Heart right ventricle (tissue), 16 donors: ENCODE measurements at places on chromosomes 7 and 10. TPM values are rescaled to one million over a fixed set of nuclear protein-coding genes. Genes with fewer than 3 reads are reported as not detected.

DNA sequence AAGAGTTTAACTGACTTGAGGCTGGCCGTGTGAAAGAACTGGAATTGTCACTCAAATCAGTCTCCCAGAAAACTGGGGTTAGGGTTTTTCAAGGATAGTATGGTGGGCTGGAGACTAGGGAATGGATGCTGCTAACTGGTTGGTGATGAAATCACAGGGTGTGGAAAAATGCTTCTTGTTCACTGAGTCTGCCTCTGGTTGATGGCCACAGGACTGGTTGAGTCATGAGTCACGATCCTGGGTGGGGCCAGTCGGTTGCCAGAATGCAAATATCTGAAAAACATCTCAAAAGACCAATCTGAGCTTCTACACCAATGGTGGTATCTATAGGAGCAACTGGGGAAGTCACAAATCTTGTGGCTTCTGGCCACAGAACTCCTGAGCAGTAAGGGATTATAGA is 16.3 kb upstream of the BAMBI start:
- no peak for DNase-seq

GRCh38 chr10:26642896-26643653 is 54.4 kb upstream of the PDSS1 start:
- DNase-seq: no peak

DNA sequence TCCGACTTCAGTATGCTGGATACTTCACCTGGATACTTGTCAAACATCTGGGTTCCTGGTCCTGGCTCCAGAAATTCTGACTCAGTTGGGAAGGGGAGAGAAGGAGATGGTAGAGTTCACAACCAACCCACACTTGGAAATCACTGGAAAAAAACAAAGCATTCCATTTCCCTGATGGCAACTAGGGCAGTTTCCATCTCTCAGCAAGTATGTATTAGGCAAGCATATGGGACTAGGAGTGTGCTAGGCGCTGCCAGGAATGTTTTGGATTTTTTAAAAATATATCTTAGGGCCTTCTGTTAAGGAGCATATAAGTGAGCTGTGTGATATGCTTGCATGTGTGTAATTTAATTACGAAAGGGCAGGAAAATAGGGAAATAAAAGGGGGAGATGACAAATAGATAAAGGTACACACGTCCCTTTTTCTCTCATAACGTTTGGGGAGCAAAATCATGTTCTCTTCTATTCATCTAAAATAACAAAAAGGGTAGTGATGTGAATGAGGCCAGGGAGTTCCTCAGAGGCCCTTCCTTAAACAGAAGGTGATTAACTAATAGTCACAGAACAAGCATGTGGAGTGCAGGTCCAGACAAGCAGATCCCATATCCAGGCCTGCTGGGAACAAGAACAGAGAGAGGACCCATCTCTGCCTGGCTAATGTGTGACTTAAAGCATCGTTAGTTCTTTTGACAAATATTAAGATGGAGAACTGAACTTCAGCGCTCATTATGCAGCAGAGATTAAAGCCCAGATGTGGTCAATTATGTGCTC is 64.5 kb upstream of the NFE2L3 start:
- DNase-seq: no peak

DNA sequence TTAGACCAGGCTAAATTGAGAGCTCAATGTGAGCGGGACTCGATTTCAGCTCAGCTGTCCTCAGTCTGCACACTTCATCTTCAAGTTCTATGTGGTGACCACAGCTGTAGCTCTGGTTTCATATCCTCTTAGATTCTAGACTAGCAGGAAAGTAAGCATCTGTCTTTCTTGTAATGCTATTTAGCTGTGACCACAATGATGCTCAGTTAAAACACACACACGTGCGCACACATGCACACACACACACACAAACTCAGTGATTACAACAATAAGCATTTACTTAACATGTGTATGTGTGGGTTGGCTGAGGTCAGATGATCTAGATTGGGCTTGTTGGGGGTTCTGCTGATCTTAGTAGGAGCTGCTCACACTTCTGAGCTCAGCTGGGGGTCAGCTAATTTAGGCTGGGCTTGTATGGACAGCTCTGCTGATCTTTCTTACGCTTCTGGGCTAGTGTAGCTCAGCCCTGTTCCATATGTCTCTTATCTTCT is 82.5 kb downstream of the ZNF365 start:
- DNase-seq: no peak

DNA sequence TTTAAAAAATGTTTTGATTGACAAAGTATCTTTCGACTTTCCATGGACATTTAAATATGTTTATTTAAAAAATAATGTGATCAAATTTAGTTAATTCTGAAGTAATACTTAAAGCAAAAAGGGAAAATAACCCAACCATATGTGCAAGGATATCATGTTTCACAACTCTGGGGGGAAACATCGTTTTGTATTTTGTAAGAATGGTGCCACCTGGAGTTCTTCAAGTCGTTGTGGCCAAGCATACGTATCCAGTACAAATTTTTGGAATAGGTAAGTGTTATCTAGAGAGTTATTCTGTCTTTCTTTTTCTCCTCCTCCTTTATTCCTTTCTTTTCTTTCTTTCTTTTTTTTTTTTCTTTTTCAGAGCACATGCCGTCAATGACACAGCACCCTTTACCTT is 176.2 kb upstream of the CSTF2T start:
- no peak for DNase-seq

GRCh38 chr10:85624511-85624910 is 742.1 kb downstream of the GRID1 start:
- DNase-seq: no peak

- DNase-seq: no peak
These were observed 3.1 kb upstream of the TAS2R38 start for GRCh38 chr7:141976524-141977245.

- DNase-seq: peak; percentile 58
These were observed 54.9 kb upstream of the ZMIZ2 start for GRCh38 chr7:44693641-44694313.

DNA sequence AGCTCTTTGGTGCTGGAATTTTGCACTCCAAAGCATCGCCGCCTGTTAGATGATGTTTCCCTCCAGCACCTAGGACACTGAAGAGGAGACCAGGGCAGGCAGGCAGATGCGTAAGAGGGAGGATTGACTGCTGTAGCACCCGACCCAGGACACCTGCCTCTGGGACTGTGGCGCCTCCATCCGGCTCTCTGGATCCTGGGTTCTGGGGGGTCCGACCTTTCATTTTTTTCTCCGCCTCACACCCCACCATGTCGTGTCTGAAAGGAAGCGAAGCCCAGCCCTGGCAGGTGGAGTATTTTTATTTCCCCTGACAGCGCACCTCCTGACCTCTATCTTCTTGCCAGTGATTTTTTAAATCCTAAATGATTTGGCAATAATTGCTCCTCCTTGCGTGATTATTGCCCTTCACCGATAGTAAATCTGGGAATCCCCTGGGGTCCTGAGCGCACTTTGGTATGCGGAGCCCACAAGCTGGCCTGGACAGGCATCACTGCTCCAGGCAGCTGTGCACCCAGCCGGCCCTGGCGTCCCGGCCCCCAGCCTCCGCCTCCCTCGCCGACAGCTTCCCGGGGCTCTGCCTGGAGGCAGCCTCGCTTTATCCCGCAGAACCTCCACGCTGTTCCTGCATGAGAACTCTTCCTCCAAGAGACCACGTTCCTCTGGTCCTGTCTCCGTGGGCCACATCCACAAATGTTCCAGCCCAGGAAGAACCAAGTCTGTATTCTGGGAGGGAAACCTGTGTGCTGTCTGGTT is 48.4 kb downstream of the LHPP start:
- no peak for DNase-seq

DNA sequence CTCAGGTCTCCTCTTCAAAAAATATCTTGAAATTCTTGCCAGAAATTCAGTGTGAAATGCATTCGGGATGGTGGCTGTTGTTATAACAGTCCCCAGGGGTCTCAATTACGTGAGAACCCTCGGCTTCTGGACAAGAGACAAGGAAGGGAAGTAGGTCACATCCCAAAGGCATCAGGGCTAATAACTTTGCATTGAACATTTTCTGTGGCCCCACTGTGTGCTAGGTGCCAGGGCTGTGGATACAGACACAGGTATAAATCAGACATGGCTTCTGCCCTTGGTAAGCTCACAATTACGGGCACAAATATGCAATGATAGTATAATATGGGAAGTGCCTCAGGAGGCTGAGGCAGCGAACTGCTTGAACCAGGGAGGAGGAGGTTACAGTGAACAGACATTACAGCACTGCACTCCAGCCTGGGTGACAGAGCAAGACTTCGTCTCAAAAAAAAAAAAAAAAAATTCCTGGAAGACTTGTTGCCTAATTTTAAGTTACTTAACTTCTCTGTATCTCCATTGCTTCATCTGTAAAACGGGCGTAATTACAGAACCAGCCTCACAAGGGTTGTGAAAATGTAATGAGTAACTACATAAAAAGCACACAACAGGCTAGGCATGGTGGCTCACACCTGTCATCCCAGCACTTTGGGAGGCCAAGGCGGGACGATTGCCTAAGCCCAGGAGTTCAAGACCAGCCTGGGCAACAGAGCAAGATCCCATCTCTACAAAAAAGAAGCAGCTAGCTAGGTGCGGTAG is 2.5 kb upstream of the RHBDD2 start:
- no peak for DNase-seq

- DNase-seq: no peak
These were observed 10.3 kb downstream of the JAKMIP3 start for GRCh38 chr10:132075909-132076577.

- DNase-seq: no peak
These were observed 30.0 kb downstream of the CLDN12 start for GRCh38 chr7:90433221-90433620.

- no peak for DNase-seq
These were observed 53.7 kb upstream of the SEMA3A start for GRCh38 chr7:84248267-84248666.

DNA sequence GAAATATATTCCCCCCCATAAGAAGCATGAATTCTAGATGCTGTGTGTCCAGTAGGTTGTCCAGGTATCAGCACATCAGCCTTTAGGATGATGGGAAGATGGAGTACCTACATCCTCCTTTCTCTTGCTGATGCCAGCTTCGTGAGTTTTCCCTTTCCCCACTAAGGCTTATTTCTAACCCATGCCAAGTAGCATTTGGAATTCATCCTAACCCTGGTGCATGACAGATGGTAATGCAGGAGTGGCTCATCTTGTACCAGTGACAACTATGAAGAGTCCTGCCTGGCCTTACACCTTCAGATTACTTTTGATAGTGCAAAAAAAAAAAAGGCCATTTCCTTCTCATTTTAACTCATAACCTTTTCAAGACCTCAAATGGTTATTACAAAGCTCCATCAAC is 58.7 kb downstream of the ARHGAP21 start:
- no peak for DNase-seq

- peak; percentile 9 for DNase-seq
These were observed 389.0 kb upstream of the PODXL start for GRCh38 chr7:131945313-131945911.

DNA sequence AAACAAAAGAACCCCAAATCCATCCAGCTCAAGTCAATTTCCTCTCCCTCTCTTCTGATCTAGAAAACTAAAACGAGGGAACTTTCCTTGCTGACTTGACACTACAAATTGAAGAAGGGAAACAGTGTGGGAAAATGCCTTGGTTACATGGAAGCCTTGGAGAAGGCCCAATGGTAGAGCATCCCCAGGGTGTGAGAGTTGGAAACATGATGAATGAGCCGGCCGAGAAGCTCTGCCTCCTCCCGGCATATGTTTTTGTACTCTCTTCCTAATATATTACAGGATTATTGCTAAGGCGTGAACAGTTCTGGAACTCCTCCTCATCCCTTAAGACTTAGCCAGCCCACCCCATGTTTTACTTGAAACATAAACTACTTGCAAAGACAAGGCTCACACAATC is 618.2 kb upstream of the MGMT start:
- no peak for DNase-seq

DNA sequence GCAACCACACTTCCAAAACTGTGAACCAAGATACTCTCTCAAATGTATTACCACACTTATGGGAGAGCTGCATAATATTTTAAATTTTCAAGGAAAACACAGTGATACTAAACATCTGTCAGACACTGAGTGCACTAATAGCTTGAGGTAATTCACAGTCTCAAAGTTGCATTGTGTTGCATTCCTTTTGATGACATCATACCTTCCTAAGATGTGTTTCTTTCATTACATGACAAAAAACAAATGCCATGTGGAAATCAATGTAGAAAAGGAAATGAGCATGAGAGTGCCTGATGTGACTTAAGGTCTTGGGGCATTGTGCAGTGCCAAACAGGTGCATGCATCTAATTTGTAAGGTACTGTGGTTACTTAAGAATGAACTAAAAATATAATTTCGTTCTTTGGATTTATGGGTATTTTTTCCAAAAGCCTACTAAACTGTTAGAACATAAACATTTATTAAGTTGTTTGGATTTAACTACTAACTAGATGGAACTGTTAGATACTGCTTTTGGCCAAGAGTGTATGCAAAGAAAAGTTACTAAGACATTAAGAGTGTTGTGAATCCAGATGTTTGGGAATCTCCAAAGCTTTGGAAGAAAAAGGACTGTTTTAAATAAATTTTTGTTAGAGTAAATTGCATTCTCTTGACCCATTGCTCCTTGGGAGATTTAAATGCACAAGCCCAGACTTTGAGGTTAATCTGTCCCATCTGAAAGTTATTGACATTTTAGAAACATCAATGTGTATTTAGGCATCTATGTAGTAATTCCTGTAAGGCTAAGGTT is 496.2 kb upstream of the SEMA3D start:
- DNase-seq: no peak

DNA sequence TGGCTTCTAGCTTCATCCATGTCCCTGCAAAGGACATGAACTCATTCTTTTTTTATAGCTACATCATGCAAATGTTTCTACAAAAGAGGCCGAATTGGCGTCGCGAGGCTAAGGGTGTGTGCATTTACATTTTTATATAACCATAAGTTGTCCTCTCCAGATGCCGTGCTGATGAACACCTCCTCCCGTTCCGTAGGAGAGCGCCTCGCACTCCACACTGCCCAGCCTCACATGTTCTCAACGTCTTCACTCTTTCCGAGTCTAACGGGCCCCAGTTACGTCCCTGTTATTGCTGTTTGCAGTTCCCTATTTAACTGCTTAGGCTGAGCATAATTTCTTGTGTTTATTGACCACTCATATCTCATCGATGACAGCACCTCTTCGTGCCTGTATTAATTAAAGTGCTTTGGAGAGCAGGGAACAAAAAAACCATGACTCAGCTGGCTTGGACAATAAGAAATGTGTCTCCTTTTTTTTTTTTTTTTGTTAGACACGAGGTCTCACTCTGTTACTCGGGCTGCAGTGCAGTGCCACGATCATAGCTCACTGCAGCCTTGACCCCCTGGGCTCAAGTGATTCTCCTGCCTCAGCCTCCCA is 113.5 kb upstream of the SDK1 start:
- DNase-seq: no peak

GRCh38 chr10:88624840-88625239 is 38.3 kb downstream of the LIPJ start:
- no peak for DNase-seq

C10orf143 gene
- 1.4 TPM for total RNA-seq

ZFYVE27 gene
- 9.9 TPM for total RNA-seq

CREB5 gene
- 85.8 TPM for total RNA-seq

AKR1C4 gene
- not detected for total RNA-seq

TRPV6 gene
- total RNA-seq: not detected

DNAJB6 gene
- 190 TPM for total RNA-seq

SPDYE2 gene
- total RNA-seq: not detected

ZNF425 gene
- total RNA-seq: 0.71 TPM

GPR158 gene
- not detected for total RNA-seq

HOXA1 gene
- total RNA-seq: not detected
